B cell (primary cell): ENCODE measurements at places on chromosomes 2 and 18.

DNA sequence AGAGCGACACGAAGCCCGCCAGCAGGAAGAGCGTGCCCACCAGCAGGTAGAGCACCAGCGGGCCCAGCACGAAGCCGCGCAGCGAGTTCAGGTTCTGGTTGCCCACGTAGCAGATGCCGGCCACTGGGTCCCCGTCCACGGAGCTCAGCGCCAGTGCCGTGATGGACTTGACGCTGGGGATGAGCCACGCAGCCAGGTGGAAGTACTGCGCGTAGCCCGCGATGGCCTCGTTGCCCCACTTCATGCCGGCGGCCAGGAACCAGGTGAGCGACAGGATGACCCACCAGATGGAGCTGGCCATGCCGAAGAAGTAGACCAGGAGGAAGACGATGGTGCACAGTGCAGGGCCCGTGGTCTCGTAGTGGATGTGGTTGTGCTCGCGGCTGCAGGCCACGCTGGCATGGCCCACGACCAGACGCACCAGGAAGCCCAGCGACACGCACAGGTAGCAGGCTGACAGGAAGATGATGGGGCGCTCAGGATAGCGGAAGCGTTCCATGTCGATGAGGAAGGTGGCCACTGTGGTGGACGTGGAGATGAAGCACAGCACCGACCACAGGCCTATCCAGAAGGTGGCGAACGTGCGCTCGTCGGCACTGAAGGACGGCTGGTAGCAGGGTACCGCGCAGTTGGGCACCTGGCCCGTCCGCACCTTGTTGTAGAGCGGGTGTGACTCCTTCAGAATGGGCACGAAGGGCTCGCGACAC, 2.1 kb downstream of the FZD5 start:
- peak; percentile 49 for DNase-seq

GRCh38 chr2:45011621-45012602, 2.7 kb upstream of the SIX2 start:
- DNase-seq: no peak

- DNase-seq: no peak
Observed at GRCh38 chr2:61405813-61406212, 65.1 kb downstream of the USP34 start.

- no peak for DNase-seq
Observed at GRCh38 chr2:131045286-131046027, 47.8 kb downstream of the FAM168B start.

DNA sequence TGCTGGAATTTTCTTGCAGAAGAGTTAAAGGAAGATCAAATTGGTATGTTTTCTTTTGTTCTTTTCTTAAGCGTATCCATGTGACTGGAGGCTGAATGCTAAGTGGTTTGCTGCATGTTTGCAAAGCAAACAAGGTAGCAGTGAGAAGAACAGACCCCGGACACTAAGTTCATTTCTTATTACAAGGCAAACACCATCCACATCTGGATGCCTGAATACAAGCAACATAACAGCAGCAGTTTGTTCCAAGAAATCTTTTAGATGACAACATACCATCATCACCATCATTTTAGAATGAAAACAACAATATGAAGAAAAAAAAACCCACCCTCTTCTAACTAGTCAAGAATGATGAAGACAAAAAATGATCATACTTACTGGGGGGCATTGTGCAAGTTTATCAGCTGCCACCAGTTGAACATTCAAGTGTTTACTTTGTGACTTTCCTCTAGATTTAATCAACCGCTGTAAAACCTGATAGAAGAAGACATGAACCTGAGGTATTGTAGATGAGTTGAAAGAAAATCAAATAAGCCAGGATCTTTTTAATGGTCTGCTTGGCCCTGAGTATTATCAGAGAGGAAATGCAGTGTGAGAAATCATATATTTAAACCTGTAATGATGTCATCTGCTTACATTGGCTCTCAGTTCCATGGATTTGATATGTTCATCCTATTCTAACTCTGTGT, 25.0 kb upstream of the ARL5A start:
- DNase-seq: no peak
